Calu3 (cell line): ENCODE measurements at places on chromosomes 3 and 15. TPM values are rescaled to one million over a fixed set of nuclear protein-coding genes. Genes with fewer than 3 reads are reported as not detected.

DNA sequence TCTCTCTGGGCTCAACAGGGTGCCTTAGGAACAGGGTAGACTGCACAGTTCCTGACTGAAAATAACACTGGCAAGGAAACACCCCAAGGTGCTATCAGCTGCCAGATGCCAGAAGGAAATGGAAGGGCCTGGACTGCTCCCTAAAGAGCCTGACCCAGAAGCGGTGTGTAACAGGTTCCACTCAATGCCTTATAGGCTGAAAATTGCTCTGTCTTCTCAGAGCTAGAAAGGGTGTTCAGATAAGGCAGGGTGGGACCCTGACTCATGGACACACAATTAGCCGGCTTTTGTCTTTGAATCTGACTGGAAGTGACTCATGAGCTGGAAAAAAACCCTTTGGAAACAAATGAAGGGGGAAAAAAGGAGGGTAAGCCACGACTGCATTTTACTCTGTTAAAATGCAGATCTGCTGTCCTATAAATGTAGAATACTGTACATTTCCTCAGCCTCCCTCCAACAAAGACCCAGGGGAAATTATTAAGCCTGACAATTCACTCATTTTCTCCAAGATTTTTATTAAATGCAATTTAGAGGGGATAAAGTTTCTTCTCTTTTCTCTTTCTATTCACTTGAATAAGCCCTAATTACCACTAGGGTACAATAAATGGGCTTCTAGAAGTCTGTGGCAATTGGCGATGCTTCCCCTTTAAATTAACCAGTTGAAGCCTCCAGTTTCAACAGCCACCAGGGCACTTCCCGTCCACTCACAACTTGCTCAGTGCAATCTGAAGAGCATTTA lies 160.2 kb upstream of the TBL1XR1 start:
- H3K36me3 ChIP-seq = peaks cover 46% of the 10 kb centered on the region
- H3K4me1 ChIP-seq = peaks cover 68% of the 10 kb centered on the region
- no peaks in the 10 kb centered on the region for H3K27me3 ChIP-seq
- H3K4me3 ChIP-seq = peak overlapping the region; percentile 63

DNA sequence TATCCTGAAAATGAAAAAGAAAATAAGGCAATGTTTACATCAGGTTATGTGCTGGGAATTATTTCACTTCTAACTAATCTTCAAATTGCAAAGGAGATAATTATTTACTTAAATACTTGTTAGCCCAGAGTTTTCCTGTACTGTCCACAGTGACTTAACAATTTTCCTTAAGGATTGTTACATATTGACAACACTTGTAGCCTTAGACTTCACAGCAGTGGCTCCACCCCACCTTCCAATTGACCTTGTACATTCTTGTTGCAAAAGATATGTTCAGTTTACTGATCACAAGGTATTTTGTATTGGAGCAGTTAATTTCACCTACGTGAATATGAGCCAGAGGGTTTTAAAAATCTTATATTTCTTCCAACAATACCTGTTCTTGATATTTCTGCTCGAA lies 376.9 kb downstream of the CNTN6 start:
- H3K4me1 ChIP-seq = no peaks in the 10 kb centered on the region
- no peaks in the 10 kb centered on the region for H3K36me3 ChIP-seq
- H3K27me3 ChIP-seq = no peaks in the 10 kb centered on the region
- no peak overlapping the region for H3K4me3 ChIP-seq
- DNase-seq = no peak

DNA sequence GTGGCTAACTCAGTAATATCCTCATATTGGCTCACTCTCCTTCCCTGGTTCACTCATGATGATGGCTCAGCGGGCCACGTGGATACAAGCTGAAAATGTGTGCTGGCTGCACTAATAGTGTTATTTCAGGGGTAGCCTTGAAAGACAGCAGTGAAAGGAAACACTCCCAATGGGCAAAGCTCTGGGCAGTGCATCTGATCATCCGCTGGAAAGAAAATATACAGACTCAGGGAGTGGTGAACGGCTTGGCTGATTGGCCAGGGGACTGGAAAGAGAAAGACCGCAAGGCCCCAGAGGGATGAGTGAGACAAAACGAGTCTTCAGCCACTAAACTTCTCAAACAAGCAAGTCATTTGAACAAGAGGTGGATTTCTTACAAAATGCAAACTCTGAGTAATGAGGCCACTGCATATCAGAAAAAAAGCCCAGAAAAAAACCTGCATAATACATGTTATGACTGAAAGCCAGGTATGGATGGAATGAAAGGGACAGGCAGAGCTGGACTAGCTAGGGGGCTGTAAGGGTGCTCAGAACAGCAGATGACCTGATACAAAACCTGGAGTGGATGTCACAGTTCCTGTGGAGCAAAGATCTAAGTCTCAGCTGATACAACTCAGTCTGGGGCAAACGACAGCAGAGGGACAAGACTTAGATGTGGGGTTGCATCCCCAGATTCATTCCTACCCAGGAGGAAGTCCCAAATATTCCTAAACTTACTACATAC lies 33.3 kb downstream of the CMTM6 start:
- peak; percentile 17 for DNase-seq
- peaks cover 79% of the 10 kb centered on the region for H3K36me3 ChIP-seq
- peak overlapping the region; percentile 38 for H3K4me3 ChIP-seq
- H3K27ac ChIP-seq = peak overlapping the region; percentile 68
- H3K27me3 ChIP-seq = no peaks in the 10 kb centered on the region

- H3K4me1 ChIP-seq = peaks cover 11% of the 10 kb centered on the region
- no peaks in the 10 kb centered on the region for H3K27me3 ChIP-seq
- H3K4me3 ChIP-seq = no peak overlapping the region
- H3K36me3 ChIP-seq = no peaks in the 10 kb centered on the region
- H3K27ac ChIP-seq = no peak overlapping the region
Observed at GRCh38 chr3:13504161-13504831, 24.2 kb downstream of the HDAC11 start.

GRCh38 chr3:161319867-161320266 lies 51.5 kb downstream of the SPTSSB start:
- no peaks in the 10 kb centered on the region for H3K27me3 ChIP-seq
- H3K36me3 ChIP-seq = peaks cover 8% of the 10 kb centered on the region
- H3K4me1 ChIP-seq = peaks cover 53% of the 10 kb centered on the region
- H3K4me3 ChIP-seq = no peak overlapping the region
- DNase-seq = no peak
- no peak overlapping the region for H3K27ac ChIP-seq

GRCh38 chr3:81433675-81434074 lies 327.8 kb downstream of the GBE1 start:
- no peak overlapping the region for H3K4me3 ChIP-seq
- H3K27me3 ChIP-seq = no peaks in the 10 kb centered on the region
- no peaks in the 10 kb centered on the region for H3K4me1 ChIP-seq
- DNase-seq = no peak

GRCh38 chr3:197513953-197514785 lies 41.6 kb downstream of the BDH1 start:
- DNase-seq = no peak
- peaks cover 30% of the 10 kb centered on the region for H3K36me3 ChIP-seq
- no peak overlapping the region for H3K4me3 ChIP-seq
- H3K27me3 ChIP-seq = no peaks in the 10 kb centered on the region

DNA sequence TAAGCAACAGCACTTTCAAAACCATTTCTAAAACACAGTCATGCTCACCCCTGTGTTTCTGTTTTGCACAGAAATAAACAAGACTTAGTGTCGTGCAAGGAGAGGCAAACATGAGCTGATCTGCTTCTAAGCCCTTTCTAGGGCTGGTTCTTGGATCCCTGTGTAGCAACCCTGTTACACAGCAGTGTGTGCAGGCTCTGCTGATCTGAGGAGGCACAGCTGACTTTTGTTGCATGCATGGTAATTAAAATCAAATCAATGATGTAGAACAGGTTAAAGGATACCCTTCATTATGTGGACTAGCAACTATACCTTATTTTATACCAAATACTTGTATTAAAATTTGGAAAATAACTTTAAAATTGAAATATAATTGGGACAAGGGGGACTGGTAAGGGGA lies 234.8 kb downstream of the PDZRN3 start:
- no peak overlapping the region for H3K4me3 ChIP-seq
- H3K27me3 ChIP-seq = no peaks in the 10 kb centered on the region
- no peaks in the 10 kb centered on the region for H3K4me1 ChIP-seq
- no peak for DNase-seq
- H3K36me3 ChIP-seq = no peaks in the 10 kb centered on the region
- no peak overlapping the region for H3K27ac ChIP-seq

Gene LRRC34
- not detected in 2 replicates for total RNA-seq

- H3K27ac ChIP-seq = no peak overlapping the region
- H3K27me3 ChIP-seq = no peaks in the 10 kb centered on the region
- peak overlapping the region; percentile 19 for H3K4me3 ChIP-seq
- DNase-seq = no peak
- H3K36me3 ChIP-seq = peaks cover 9% of the 10 kb centered on the region
Observed at GRCh38 chr3:57446318-57446841, 97.8 kb downstream of the DNAH12 start.

Gene AMIGO3
- 0.49 and 0.73 TPM in 2 replicates for total RNA-seq

DNA sequence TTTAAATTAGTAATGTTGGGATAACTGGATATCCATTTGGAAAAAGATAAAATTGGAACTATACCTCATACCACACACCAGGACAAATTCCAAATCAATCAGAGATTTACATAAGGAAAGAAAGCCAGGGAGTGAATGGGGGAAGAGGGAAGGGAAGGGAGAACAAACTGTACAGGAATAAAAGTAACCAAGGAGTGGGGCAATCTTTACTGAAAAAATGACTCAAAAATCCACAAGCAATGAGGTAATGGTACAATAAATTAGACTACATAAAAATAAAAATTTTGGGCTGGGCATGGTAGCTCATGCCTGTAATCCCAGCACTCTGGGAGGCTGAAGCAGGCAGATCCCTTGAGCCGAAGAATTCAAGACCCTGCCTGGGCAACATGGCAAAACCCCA lies 82.6 kb downstream of the MLH1 start:
- DNase-seq = no peak
- H3K4me1 ChIP-seq = no peaks in the 10 kb centered on the region
- H3K4me3 ChIP-seq = no peak overlapping the region
- H3K27me3 ChIP-seq = no peaks in the 10 kb centered on the region
- H3K27ac ChIP-seq = no peak overlapping the region

GRCh38 chr3:18443665-18444594 lies 18.8 kb upstream of the SATB1 start:
- peak overlapping the region; percentile 91 for H3K4me3 ChIP-seq
- peak; percentile 26 for DNase-seq
- no peaks in the 10 kb centered on the region for H3K4me1 ChIP-seq

Gene HIGD1A
- 88.1 and 90.4 TPM in 2 replicates for total RNA-seq

- DNase-seq = peak; percentile 51
- H3K27me3 ChIP-seq = no peaks in the 10 kb centered on the region
- H3K4me1 ChIP-seq = peaks cover 39% of the 10 kb centered on the region
Observed at GRCh38 chr15:91515188-91515754, 338.2 kb upstream of the SLCO3A1 start.

- H3K4me1 ChIP-seq = peaks cover 26% of the 10 kb centered on the region
- H3K36me3 ChIP-seq = peaks cover 5% of the 10 kb centered on the region
- no peak overlapping the region for H3K4me3 ChIP-seq
- no peak overlapping the region for H3K27ac ChIP-seq
- no peaks in the 10 kb centered on the region for H3K27me3 ChIP-seq
Observed at GRCh38 chr3:14938954-14939353, 8.4 kb upstream of the NR2C2 start.

Gene NR2E3
- total RNA-seq = 0.49 and 0.83 TPM in 2 replicates

Gene STRIT1
- not detected in 2 replicates for total RNA-seq

DNA sequence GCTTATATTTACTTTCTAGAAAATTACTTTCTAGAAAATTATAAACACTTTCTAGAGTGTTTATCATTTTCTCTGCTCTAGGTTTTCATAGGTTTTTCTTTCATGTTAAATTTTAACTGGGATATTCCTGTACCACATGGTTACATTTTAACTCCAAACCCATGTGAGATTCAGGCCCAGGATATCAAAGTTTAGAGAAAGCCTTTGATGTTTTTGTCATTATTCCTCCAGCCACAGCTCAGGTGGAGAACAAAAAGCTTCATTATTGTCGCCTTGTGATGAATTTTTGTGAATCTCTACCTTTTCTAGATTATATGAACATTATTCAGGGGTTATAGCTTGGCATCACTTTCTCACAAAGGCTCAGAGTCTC lies 816.0 kb downstream of the SQOR start:
- no peak overlapping the region for H3K27ac ChIP-seq
- H3K36me3 ChIP-seq = no peaks in the 10 kb centered on the region
- H3K4me3 ChIP-seq = no peak overlapping the region
- no peaks in the 10 kb centered on the region for H3K4me1 ChIP-seq
- DNase-seq = no peak
- H3K27me3 ChIP-seq = no peaks in the 10 kb centered on the region

DNA sequence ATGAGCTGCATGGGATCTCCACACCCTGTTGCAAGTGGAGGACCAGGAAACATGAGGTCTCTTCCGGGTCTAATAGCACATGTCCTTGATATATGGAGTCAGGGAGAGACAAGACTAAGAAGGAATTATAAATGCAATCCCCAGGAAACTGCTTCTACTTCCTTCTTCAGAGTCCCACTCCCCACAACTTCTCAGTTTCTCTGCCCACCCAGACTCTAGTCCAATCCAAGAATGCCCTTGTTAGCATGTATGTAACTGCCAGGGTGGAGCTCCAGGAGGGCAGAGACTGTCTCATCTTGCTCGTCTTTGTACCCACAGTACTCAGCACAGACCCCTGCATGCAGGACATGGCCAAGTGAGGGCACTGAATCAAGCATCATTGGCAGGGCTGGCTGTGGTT lies 8.3 kb downstream of the DAPK2 start:
- DNase-seq = no peak
- no peaks in the 10 kb centered on the region for H3K36me3 ChIP-seq
- H3K4me3 ChIP-seq = no peak overlapping the region
- peaks cover 90% of the 10 kb centered on the region for H3K27me3 ChIP-seq
- H3K27ac ChIP-seq = no peak overlapping the region

Gene UROC1
- total RNA-seq = not detected in 2 replicates

GRCh38 chr3:67737906-67738865 lies 83.8 kb upstream of the SUCLG2 start:
- H3K4me1 ChIP-seq = no peaks in the 10 kb centered on the region
- no peak overlapping the region for H3K4me3 ChIP-seq
- no peak overlapping the region for H3K27ac ChIP-seq
- no peak for DNase-seq

- H3K4me1 ChIP-seq = peaks cover 33% of the 10 kb centered on the region
- H3K27me3 ChIP-seq = no peaks in the 10 kb centered on the region
- DNase-seq = no peak
- H3K4me3 ChIP-seq = no peak overlapping the region
- no peak overlapping the region for H3K27ac ChIP-seq
Observed at GRCh38 chr3:175208326-175208725, 349.2 kb downstream of the NAALADL2 start.
